ENCODE measurements at places on chromosomes 1 and 21.

GRCh38 chr1:43354936-43355335 lies 3.8 kb upstream of the CDC20 start:
- DNase-seq: no peak

DNA sequence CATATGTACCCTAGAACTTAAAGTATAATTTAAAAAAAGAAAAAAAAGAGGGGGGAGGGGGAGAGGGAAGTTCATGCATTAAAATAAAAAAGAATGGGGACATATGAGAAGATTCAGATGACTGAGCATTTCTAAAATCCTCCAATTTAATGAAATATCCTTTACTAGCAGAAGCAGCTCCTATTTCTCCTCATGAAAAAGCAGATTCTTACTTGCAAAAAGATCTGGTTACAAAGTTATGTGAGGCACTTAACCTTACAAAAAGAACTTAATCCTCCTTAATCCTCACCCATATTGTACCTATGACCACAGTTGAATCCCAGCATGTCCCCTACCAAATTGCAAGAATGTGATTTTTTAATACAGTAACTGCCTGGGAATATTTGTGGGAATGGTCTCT lies 298.5 kb downstream of the SRGAP2C start:
- DNase-seq: no peak

- DNase-seq: peak; percentile 98
Observed at GRCh38 chr1:109483672-109484518, at the start of gene ATXN7L2. Gene ATXN7L2 (plus strand): TSS chr1:109483905. CDS start chr1:109483954, 49 bp downstream.

DNA sequence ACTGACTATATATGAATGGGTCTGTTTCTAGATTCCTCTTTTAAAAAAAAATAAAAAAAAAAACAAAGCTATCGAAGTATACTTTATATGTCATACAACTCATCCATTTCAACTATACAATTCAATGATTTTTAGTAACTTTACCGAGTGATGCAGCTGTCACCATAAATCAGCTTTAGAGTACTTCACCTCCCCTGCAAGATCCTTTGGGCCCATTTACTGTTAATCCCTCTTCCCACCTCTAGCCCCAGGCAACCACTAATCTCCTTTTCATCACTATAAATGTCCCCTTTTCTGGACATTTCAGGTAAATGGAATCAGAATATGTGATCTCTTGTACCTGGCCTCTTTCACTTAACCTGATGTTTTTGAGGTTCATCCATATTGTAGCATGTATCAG lies 133.9 kb downstream of the PEX14 start:
- DNase-seq: no peak

GRCh38 chr1:98669355-98670296 lies 8.1 kb downstream of the SNX7 start:
- no peak for DNase-seq

DNA sequence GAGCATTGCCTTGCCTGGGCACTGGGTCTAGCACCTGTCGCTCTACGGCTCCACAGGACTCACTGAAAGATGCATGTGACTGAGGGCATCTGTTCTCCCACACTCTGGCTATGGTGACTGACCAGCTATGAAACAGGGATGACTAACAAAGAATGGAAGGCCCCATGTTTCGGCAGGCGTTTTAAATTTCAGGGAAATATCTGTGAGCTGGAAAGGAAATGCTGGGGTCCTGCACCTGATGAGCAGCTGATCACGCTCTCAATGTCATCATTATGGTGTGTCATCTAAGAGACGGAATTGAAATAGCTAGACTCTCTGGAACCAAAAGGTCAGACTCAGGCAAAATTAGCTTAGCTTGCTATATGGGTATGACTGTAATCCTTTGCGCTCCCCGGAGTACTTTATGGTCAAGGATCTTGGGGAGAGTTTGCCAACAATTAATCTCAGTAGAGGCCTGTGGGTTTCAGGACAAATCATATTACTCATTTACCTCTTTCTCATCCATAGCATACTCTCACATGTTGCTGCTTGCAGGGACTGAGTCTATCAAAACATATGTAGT lies 24.5 kb upstream of the PALMD start:
- DNase-seq: no peak

DNA sequence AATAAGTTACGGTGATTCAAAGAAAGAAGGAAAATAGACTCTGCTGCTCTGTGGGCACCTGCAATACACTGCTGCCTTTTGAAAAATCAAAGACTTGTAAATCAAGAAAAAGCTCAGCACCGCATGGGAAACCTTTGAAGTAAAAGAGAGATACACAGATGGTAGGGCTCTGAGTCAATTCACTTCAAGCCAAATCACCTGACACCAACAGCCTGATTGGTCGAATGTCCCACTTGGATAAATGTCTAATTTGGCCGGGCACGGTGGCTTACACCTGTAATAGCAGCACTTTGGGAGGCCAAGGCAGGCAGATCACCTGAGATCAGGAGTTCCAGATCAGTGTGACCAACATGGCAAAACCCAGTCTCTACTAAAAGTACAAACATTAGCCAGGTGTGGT lies 19.2 kb upstream of the RCAN3 start:
- DNase-seq: no peak

Measured in HuH-7.5 (cell line).